ENCODE measurements at places on chromosomes 5 and 9.

GRCh38 chr5:61332851-61333320 is 828 bp downstream of the ZSWIM6 start:
- DNase-seq, result no peak

- no peak for DNase-seq
Observed at GRCh38 chr5:116536316-116537083, 38.1 kb downstream of the SEMA6A start.

- no peak for DNase-seq
Observed at GRCh38 chr5:91361790-91362189, 21.3 kb downstream of the ARRDC3 start.

GRCh38 chr5:39440958-39441624 is 16.3 kb upstream of the DAB2 start:
- DNase-seq, result no peak
